ENCODE measurements at places on chromosomes 11 and 22. TPM values are rescaled to one million over a fixed set of nuclear protein-coding genes. Genes with fewer than 3 reads are reported as not detected.

GRCh38 chr22:45885941-45886395, 91.0 kb downstream of the WNT7B start:
- H3K27ac ChIP-seq = no peak overlapping the region
- no peak for DNase-seq
- H3K27me3 ChIP-seq = peaks cover 41% of the 10 kb centered on the region
- H3K36me3 ChIP-seq = no peaks in the 10 kb centered on the region

DNA sequence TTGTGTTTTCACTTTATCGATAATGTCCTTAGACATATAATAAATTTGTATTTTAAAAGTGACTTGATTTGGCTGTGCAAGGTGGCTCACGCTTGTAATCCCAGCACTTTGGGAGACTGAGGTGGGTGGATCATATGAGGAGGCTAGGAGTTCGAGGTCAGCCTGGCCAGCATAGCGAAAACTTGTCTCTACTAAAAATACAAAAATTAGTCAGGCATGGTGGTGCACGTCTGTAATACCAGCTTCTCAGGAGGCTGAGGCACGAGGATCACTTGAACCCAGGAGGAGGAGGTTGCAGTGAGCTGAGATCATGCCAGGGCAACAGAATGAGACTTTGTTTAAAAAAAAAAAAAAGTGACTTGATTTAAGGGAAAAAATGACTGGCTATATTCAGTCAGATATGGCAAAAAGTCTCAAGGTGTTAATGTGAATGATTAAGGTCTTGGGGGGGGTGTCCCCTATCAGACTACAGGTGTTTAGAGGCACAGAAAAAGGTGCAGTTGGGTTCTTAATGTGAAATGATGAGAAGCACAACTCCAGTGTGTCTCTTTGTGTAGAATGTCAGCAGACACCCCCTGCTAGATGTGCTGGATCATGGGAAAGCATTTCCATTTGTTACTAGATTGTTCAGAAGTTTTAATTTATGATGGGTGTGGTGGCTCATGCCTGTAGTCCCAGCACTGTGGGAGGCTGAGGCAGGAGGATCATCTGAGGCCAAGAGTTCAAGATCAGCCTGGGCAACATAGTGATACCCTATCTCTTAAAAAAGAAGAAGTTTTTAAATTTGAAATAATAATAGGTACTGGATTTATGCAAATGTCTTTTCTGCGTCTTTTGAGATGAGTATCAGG, 17.0 kb downstream of the NEAT1 start:
- no peak for DNase-seq
- peaks cover 62% of the 10 kb centered on the region for H3K4me1 ChIP-seq
- H3K27ac ChIP-seq = peak overlapping the region; percentile 51
- peaks cover 45% of the 10 kb centered on the region for H3K36me3 ChIP-seq
- H3K4me3 ChIP-seq = no peak overlapping the region

GRCh38 chr11:65574811-65575567, 864 bp upstream of the EHBP1L1 start:
- DNase-seq = no peak
- H3K36me3 ChIP-seq = peaks cover 30% of the 10 kb centered on the region
- no peaks in the 10 kb centered on the region for H3K27me3 ChIP-seq
- peak overlapping the region; percentile 93 for H3K27ac ChIP-seq
- H3K4me1 ChIP-seq = peaks cover 55% of the 10 kb centered on the region

The KDM4E gene
- not detected for total RNA-seq

The SYCE3 gene
- 1.3 TPM for total RNA-seq

DNA sequence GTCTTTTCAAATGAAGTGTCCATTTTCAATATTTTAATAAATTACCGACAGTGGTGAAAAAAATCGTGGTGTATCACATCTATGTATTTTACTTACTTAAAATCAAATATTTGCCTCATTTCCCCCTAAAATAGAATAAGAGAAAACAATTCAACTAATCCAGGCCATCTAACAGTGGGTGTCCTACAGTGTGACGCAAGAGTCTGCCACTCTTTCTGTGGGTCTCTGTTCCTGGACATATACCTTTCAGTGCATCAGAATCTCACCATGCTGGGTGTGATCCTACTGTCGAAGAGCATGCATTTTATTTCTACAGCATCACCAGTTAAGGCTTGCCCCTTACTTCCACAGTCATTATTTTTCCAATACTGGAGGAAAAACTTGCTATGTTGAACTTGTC, 111.2 kb downstream of the CD44 start:
- H3K36me3 ChIP-seq = peaks cover 5% of the 10 kb centered on the region
- H3K27ac ChIP-seq = no peak overlapping the region
- no peaks in the 10 kb centered on the region for H3K27me3 ChIP-seq

The PARVG gene
- total RNA-seq = 68.7 TPM

DNA sequence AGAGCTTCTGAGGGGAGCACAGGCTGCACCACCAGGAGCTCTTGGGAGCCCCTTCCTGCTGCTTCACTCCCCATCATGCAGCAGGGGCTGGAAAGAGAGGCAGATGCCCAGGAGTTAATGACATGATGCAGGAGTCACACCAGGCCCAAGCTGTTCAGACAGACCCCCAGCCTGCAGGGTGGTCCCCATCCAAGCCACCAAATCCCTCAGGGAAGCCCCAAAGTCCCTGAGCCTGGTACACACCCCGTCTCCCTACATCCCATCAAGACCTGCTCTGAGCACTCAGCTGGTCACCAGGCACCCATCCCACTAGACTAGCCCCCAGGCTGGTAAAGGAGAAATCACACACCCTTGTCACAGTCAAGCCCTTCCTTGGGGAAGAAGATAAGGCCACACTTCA, 11.3 kb downstream of the CYB561A3 start:
- peaks cover 13% of the 10 kb centered on the region for H3K36me3 ChIP-seq
- no peak for DNase-seq
- no peak overlapping the region for H3K27ac ChIP-seq
- H3K4me3 ChIP-seq = no peak overlapping the region

- H3K27me3 ChIP-seq = peaks cover 8% of the 10 kb centered on the region
- H3K36me3 ChIP-seq = no peaks in the 10 kb centered on the region
- no peak overlapping the region for H3K27ac ChIP-seq
- no peak overlapping the region for H3K4me3 ChIP-seq
- DNase-seq = no peak
- no peaks in the 10 kb centered on the region for H3K4me1 ChIP-seq
Measured at GRCh38 chr11:93005239-93005638, 35.8 kb downstream of the MTNR1B start.

- H3K27ac ChIP-seq = no peak overlapping the region
- H3K36me3 ChIP-seq = peaks cover 15% of the 10 kb centered on the region
- DNase-seq = no peak
- H3K4me3 ChIP-seq = no peak overlapping the region
Measured at GRCh38 chr11:74138572-74138971, 32.2 kb downstream of the C2CD3 start.

DNA sequence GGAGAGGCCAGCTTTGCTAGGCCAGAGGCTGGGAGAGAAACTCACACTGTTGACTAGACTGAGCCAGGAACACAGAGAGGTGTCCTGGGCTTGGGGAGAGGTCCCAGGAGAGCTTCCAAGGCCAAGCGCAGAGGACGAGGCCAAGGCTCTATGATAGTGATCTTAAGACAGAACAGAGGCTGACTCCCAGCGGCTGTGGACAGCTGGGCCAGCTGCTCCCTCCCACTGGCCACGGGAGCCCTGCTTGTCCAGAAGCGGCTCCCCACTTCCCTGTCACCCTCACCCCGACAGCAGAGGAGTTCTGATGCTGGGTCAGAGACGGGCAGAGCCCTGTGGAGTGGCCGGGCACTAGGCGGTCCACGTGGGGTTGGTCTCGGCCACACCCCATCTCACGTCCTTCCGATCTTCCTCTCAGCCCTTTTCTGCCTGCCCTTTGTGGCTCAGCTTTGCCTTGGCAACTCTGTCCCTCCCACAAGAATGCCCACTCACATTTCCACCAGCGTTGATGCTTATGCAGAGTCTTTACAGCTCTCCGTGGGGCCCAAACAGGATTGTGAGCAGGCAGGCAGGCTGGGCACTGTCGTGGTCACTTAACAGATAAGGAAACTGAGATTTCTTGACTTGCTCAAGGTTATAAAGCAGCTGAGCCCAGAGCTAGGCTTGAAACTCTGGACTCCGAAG, 68.2 kb downstream of the FBXO7 start:
- H3K4me3 ChIP-seq = no peak overlapping the region
- no peaks in the 10 kb centered on the region for H3K36me3 ChIP-seq
- no peak overlapping the region for H3K27ac ChIP-seq
- no peaks in the 10 kb centered on the region for H3K4me1 ChIP-seq
- DNase-seq = no peak
- peaks cover 14% of the 10 kb centered on the region for H3K27me3 ChIP-seq

GRCh38 chr11:131671734-131672133, 301.3 kb downstream of the NTM start:
- H3K36me3 ChIP-seq = no peaks in the 10 kb centered on the region
- DNase-seq = no peak
- peaks cover 10% of the 10 kb centered on the region for H3K27me3 ChIP-seq
- no peak overlapping the region for H3K27ac ChIP-seq
- H3K4me3 ChIP-seq = no peak overlapping the region

The KRTAP5-1 gene
- not detected for total RNA-seq

The SHISA8 gene
- total RNA-seq = 0.56 TPM

The PRG2 gene
- total RNA-seq = 0.54 TPM

- H3K4me3 ChIP-seq = no peak overlapping the region
- DNase-seq = no peak
- H3K27ac ChIP-seq = no peak overlapping the region
- no peaks in the 10 kb centered on the region for H3K36me3 ChIP-seq
- H3K27me3 ChIP-seq = no peaks in the 10 kb centered on the region
Measured at GRCh38 chr22:21457023-21457787, 10.0 kb upstream of the TMEM191C start.

DNA sequence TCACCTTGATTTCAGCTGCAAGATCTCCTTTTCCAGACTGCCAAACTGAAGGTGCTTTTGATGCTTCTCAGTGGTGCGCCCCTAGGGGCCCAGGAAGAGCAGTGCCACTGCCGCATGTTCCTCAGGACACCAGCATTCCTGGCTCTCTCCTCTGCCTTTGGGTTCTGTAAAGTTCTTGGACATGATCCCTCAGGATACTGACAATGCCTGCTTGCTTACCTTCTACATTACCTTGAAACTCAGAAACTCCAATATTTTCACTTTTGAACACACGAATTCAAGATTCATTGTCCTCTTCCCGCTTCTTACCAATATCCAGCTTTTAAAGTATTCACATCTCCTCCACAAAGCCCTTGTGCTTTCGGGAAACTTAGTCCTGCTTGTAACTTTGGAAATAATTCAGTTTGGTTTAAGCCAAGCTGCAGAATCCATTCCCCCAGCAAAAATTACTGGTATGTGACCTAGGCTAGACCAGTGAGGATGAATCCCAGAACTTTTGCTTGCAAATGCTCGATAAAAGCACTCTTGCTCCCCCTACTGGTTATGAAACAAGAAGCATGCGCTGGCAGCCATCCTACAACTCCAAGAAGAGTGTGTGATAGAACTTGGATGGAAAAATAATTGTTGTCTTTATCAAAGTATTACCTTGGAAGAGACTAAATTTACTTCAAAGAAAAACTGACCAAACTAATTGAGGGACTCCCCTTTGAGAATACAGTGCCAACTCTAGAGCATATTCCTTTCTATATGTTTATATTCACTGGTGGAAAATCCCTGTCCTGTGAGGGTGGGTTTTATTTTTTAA, 16.5 kb upstream of the OR5B21 start:
- DNase-seq = peak; percentile 46
- H3K36me3 ChIP-seq = peaks cover 58% of the 10 kb centered on the region
- H3K4me1 ChIP-seq = peaks cover 57% of the 10 kb centered on the region
- peak overlapping the region; percentile 79 for H3K4me3 ChIP-seq
- peak overlapping the region; percentile 93 for H3K27ac ChIP-seq

The LSP1 gene
- 147 TPM for total RNA-seq

The SCUBE2 gene
- total RNA-seq = not detected

DNA sequence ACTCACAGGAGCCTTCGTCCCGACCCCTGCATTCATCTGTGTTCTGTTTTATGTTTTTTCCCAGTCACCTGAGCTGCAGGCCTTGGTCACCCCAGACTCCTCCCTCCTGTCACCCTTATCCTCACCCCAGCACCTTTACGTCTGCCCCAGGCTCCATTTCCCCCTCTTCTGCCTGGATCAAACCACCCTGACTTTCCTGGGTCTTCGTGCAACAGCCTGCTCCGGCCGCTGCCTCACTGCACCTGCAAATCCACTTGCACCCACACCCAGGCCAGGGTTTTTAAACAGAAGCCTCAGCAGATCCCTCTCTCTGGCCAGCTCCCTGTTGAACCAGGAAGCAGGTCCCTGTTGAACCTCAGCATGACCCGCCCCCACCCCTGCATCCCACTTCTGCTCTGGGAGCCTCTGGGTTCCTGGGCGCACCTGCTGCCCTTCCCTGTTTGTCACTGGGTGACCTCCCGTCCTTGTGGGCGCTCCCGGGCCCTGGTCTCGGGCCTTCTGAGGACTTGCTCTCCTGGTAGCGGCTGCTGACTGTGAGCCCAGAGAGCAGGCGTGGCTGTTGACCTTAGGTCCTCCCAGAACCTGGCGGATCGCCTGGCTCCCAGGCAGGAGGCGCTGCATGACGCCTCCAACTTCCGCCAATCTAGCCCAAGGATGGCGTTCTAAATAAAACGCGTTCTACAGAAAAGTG, 12.8 kb downstream of the MAPK8IP2 start:
- peaks cover 5% of the 10 kb centered on the region for H3K4me1 ChIP-seq
- no peak overlapping the region for H3K4me3 ChIP-seq
- no peak overlapping the region for H3K27ac ChIP-seq
- H3K36me3 ChIP-seq = no peaks in the 10 kb centered on the region

- H3K27ac ChIP-seq = no peak overlapping the region
- DNase-seq = no peak
- peaks cover 11% of the 10 kb centered on the region for H3K4me1 ChIP-seq
- H3K27me3 ChIP-seq = peaks cover 38% of the 10 kb centered on the region
- no peak overlapping the region for H3K4me3 ChIP-seq
- H3K36me3 ChIP-seq = no peaks in the 10 kb centered on the region
Measured at GRCh38 chr22:49726701-49727101, 101.0 kb downstream of the BRD1 start.

The HBE1 gene
- not detected for total RNA-seq

The RHBDD3 gene
- total RNA-seq = 32.4 TPM

The ELMOD1 gene
- total RNA-seq = not detected

DNA sequence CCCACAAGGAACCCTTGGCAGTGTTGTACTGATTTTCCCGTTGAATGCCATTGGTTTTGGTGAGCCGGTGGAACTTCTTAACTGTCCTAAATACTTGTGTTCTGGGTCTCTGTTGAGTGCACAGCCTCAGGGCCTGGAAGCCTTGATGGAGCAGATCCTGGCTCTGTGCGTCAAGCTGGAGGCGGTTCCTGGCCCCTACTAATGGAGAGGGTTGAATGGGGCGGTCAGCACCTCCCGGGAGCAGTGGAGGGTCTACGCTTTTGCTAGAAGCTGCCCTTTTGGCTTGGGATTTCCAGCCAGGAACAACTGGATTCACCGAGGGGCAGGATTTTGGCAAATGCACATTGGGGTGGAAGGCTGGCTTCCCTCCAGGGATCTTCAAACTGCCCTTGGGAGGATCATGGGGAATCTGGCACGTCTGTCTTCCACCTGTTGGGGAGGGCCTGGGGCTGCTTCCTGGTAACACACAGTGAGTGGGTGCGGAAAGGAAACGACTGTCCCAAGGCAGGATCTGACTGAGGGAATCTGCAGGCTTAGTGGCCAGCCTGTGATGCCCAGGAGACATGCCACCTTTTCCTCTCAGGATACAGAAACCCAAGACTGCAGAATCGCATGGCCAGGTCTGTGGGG, 6.9 kb upstream of the OSBPL5 start:
- no peaks in the 10 kb centered on the region for H3K27me3 ChIP-seq
- peaks cover 19% of the 10 kb centered on the region for H3K4me1 ChIP-seq
- H3K36me3 ChIP-seq = no peaks in the 10 kb centered on the region

The MRGPRX4 gene
- not detected for total RNA-seq

The GTSE1 gene
- 37.3 TPM for total RNA-seq

The C11orf42 gene
- total RNA-seq = not detected

All from activated naive CD8-positive, alpha-beta T cell treated with anti-CD3 and anti-CD28 coated beads for 36 hours (primary cell).